Fibroblast of lung (primary cell): ENCODE measurements at places on chromosomes 11 and 22. TPM values are rescaled to one million over a fixed set of nuclear protein-coding genes. Genes with fewer than 3 reads are reported as not detected.

DNA sequence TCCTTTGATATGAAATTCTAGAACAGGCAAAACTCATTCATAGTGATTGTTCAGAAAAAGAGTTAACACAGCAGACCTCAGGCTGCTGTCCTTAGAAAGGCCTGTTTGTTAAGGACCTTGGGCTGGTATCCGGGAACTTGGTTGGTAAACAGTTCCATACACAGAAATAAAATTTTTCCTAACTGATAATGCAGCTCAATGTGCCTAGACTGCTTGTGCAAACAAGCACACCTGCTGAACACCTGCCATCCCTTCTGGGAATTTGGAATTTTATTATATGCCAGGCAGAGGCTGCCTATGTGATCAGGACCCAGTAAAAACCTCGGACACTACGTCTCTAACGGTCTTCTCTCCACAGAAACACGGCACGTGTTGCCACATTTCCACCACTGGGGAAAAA, 11.5 kb downstream of the THAP12 start:
- no peak for DNase-seq

GRCh38 chr11:96119211-96119610, 195.3 kb upstream of the MTMR2 start:
- no peak for DNase-seq

GRCh38 chr11:95081412-95081811, 8.2 kb upstream of the ENDOD1 start:
- DNase-seq, result peak; percentile 18

DNA sequence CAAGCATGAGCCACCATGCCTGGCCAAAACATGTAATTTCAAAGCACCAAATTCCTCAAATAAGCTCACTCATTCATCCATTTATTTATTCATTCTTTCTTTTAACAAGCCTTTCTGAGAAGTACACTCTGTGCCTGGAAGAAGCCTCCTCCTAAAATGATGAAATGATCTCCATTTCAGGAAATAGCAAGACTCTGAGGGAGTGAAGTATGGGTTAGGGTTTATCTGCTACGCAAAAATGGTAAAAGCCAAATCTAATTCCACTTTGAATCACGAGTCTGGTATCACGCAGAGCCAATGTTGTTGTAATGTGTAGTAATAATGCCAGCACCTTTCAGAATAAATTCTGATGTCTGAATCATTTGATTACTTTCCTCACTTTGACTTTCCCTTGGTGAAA, 1041.8 kb downstream of the LRRC4C start:
- no peak for DNase-seq

GRCh38 chr11:100003985-100004384, 683.1 kb upstream of the ARHGAP42 start:
- no peak for DNase-seq

DNA sequence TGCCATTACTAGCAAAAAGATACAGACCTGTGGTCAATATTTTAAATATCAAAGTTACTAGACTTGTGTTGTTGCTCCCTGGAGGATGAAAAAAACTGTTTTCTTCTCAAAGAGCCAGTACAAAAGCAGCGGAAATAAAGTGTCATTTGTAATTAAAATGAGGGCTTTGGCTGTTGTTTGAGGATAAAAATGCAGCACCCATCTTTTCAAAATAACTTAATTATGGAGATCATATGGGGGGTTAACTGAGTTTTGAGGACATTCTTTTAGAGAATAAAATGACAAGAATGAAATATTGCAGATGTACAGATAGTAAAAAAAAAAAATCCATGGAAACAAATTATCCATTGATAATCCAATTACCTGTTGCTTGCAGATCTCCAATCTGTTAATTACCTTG, 1484.4 kb downstream of the LRRC4C start:
- no peak for DNase-seq

DNA sequence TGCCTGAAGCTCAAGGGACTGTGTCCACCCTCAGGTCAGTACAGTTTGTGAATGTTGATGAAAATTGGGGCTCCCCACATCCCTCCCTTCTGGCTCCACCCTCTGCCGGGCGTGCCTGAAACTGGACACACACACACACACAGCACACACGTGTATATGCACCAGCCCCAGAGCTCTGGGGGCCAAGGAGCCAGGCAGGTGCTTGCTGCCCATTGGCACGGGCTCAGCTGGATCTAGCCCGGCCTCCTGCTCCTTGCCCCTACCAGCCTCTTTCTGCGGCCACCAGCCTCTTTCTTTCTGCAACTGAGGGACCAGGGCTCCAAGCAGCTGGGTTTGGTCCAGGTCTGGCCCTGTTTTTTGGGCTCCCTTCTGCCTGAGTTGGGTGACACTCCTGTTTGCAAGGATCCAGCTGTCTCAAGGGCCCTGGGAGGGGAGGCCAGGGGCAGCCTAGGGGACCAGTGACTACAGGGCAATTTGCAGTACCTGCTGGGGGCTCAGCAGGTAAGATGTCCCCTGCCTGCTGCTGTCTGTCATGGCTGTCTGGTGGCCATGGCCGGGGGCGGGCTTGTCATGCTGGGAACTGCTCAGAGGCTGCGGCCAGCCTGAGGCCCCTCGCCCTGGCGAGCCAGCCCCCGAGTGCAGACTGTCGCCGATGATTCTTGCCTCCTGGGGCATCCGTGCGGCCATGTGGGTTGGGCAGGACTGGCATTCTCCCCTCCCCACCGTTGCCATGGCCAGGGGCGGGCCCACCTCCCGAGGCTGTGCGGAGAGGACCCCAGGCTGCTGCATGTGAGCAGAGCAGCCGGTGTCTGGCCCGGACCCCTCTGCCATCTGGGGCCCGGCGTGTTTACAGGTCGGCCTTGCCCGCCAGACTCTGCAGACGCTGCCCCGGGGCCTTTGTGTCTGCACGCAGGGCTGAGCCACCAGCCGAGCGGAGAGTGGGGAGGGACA, 51.5 kb upstream of the PPARA start:
- DNase-seq, result no peak

DNA sequence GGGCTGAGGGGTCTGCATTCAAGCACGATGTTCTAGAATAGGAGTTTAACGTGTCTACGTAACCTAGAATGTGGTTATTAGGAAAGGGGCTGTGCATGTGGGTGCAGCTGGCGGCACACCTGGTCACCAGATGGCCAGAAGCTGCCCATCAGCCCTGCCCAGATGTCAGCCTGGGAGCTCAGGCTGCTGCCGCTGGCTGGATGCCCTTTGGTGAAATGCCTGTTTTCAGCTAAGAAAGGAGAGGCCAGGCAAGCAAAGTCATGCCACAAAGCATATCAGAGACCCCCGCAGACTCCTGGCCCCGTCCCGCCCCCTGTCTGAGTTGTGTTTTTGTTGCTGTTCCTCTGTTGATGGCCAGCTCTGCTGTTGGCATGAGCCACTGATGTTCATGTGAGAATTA, 11.3 kb upstream of the ADORA2A start:
- DNase-seq, result no peak

DNA sequence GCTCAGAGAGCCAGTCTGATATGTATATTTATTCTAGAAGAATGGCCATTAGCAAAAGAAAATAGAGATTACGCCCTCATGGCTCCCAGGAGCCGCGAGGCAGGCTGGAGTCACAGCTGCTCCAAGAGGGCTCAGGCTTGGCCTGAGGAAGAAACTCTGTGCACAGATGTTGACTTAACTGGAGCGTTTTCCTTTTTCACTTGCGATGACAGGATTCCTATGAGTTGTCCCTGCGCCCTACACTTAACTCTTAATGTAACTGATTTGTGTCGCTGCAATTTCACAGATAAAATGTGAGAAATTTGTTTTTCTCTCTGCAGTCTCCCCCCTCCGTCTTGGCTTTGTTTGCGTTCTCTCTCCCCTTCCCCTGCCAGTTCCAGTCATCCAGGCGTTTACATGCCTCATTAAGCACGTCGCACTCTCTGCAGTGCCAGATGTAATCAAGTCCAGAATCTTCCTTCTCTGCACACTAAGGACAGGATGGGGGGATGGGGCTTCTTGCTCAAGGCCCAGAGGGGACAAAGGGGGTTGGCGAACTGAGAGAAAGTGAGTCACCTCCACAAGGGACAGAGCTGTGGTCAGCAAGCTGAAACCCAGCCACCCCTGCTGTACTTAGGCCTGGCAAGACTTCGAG, 1060.1 kb downstream of the NTM start:
- peak; percentile 53 for DNase-seq

DNA sequence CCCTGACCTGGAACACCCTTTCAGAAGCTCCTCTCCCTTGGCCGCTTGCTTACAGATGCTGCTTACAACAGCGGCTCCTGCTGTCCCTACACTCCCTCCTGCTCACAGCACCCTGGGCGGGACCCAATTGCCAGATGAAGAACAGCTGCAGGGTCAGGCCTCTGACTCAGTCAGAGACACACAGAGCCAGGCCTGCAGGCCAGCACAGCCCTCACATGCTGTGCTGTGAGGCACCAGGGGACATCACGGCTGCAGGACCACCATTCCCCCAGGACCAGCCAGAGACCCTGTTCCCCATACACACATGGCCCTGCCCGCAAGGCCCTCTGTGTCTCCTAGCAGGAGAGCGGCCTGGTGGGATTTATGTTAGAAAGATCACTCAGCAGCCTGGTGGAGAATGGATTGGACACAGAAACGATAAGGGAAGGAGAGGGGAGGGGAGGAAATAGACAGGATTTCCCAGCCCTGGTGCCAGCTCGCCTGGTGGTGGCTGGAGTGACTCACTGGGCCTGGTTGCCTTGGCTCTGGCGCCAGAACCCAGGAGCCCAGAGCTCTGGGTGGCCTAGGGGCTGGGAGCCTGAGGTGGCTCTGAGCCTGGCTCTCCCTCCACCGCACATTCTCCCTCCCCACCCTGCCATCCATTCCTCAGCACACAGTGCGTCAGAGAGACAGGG, 6.7 kb downstream of the CAPN5 start:
- peak; percentile 93 for DNase-seq

GRCh38 chr11:92841719-92842118, 127.7 kb upstream of the MTNR1B start:
- DNase-seq, result peak; percentile 43

DNA sequence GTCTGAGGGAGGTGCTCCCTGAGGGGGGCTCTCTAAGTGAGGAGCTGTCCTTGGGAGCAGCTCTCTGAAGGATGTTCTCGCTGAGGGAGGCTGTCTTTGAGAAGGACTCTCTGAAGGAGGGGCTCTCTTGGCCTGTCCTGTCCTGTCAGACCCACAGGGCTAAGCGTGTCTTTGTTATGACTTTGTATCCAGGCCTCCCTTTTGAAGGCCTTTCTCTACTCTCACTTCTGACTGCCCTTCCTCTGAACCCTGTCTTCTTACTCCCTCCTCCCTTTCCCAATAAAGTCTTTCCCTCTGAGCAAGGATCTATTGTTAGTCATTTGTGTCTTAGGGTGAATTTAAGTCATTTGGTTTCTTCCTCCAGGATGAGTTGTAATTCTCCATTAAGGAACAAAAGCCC, 330.1 kb upstream of the PLET1 start:
- DNase-seq, result peak; percentile 51

POU2AF3 gene
- 0.17 and 0.26 TPM in 2 replicates for total RNA-seq

KRTAP5-2 gene
- not detected in 2 replicates for total RNA-seq

CFAP300 gene
- 6.4 and 7.9 TPM in 2 replicates for total RNA-seq

OR51S1 gene
- not detected in 2 replicates for total RNA-seq

ACRV1 gene
- total RNA-seq, result 0.26 TPM in 1 of 2 replicates, not detected in the other

CFAP68 gene
- total RNA-seq, result 16.9 and 19.3 TPM in 2 replicates

INSC gene
- 0.77 and 8.3 TPM in 2 replicates for total RNA-seq

C11orf91 gene
- total RNA-seq, result not detected in 2 replicates
